ENCODE measurements at places on chromosomes 11 and 22.

GRCh38 chr11:131190446-131190845, 180.0 kb upstream of the NTM start:
- DNase-seq = no peak

- no peak for DNase-seq
Observed at GRCh38 chr11:70315716-70316115, 45.2 kb downstream of the PPFIA1 start.

DNA sequence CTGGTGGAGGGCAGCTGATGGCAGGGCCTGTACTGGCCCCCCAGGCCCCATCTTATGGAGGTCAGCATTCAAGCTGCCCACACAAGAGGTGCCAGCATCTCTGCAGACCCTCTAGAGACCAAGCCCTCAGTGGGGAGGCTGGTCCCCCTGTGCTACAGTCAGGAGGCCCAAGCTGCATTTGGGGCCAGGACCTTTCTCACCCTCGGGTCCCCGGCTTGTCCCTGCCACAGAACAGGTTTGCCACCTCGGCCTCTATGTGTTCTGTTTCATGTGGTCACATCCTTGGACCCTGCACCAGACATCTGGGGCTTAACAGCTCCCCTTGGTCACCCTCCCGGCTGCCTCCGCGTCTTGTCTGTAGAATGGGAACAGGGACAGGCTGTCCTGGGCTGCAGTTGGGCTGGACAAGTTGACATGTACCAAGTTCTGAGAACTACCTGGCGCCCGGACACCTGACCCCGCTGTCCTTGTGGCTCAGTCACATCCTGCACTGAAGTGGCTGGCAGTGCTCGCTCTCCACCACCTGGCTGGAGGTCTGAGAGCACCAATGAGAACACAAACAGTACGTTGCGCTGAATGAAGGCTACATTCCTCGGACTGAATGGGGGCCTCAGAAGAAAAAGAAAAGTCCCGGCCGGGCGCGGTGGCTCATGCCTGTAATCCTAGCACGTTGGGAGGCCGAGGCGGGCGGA, 2.7 kb upstream of the PLXNB2 start:
- DNase-seq = no peak

GRCh38 chr22:28905256-28905832, 22.0 kb downstream of the ZNRF3 start:
- no peak for DNase-seq

- DNase-seq = no peak
Observed at GRCh38 chr11:59247531-59248227, 35.0 kb upstream of the MPEG1 start.

GRCh38 chr11:111456859-111457730, 55.1 kb downstream of the BTG4 start:
- DNase-seq = no peak

GRCh38 chr11:105226766-105227165, 87.2 kb upstream of the CARD18 start:
- no peak for DNase-seq

GRCh38 chr11:114110952-114111947, 51.7 kb downstream of the ZBTB16 start:
- DNase-seq = no peak

DNA sequence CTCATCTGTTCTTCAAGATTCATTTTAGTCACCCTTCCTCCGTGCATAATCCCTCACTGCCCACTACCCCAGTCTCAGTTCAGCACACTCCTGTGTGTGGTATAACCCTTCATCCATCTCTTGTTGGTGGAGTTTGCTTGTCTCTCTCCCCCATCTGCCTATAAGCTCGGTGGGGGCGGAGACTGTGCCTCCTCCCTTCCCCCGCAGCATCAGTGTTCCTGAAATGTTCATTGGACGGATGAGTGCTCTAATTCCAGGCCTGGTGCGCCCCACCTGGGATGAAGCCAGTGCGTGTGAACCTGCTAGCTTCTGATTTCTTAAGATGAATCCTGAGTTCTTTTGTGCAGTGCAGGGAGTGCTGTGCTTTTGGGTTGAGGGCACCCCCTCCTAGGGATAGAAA, 100.0 kb downstream of the GRIK4 start:
- no peak for DNase-seq

DNA sequence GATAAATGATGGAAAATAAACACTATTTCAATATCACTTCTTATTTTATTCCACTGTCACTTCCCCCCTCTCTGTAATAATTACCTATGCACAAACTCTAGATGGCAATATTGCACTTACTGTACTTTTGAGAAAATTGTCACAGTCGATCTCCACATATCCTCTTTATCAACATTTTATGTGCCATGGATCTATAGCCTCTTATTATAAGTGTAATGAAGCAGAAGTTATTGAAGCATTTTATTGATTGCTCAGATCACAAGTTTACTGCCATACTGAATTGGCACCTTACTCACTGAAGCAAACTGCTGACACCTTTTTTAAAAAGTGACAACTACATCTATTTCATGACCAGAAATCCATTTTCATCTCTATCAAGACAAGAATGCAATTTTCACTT, 133.4 kb downstream of the DCDC1 start:
- no peak for DNase-seq

DNA sequence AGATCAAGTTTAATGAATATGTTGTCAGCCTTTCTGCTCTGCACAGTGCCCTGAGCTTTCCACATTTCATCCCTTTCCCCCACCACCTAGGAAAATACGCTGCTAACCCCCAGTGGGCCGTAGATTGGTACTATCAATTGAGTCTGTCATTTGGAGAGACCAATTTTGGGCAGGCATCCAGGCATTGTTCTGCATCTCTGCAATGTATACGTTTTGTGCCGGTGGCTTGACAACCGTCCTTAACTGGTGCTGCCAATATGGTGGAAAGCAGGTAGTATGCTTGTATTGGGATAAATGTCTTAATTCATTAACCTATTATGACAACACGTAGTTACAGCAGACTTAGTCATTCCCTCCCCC, 1.3 kb downstream of the ELMOD1 start:
- DNase-seq = no peak

GRCh38 chr11:14455648-14456430, 43.8 kb downstream of the COPB1 start:
- DNase-seq = no peak

- DNase-seq = peak; percentile 38
Observed at GRCh38 chr11:3836903-3837302, 3.9 kb downstream of the RHOG start.

DNA sequence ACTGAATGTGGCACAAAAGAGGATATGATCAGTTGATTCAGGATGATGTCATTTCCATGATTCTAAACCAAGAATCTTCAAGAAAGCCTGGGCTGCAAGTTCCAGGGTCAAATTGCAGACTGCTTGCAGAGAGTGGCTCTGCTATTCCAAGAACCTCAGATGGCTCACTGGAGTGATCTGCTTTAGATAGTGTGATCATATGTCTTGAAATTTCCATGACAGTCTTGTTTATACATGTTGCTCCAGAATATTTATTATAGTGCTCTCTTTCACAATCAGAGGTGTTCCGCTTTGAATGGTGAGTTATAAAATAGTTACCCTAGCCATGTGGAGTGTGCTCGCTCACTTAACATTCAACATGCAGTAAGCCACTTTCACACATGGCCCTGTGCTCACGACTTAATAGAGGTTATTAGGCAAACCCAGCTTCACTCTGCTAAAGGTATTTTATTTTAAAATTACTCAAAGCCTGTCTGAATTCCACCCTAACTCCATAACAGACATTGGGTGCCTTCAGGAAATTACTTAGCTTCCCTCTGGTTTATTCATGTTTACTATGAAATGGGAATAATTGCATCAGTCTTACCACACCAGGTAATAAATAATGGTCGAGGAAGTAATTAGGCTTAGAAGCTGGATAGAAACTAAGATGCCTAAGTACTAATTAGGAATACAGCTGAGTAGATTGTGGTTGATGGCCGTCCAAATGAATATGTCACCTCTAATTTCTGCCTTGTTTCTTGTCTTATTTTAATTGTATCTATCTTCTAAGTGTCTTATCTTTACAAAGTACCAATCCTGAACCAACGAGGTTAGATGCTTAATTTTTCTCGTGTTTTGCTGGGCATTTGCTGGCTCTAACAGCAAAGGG, 187.9 kb downstream of the ETS1 start:
- no peak for DNase-seq

GRCh38 chr11:122264121-122264520, 148.1 kb upstream of the BLID start:
- DNase-seq = no peak

DNA sequence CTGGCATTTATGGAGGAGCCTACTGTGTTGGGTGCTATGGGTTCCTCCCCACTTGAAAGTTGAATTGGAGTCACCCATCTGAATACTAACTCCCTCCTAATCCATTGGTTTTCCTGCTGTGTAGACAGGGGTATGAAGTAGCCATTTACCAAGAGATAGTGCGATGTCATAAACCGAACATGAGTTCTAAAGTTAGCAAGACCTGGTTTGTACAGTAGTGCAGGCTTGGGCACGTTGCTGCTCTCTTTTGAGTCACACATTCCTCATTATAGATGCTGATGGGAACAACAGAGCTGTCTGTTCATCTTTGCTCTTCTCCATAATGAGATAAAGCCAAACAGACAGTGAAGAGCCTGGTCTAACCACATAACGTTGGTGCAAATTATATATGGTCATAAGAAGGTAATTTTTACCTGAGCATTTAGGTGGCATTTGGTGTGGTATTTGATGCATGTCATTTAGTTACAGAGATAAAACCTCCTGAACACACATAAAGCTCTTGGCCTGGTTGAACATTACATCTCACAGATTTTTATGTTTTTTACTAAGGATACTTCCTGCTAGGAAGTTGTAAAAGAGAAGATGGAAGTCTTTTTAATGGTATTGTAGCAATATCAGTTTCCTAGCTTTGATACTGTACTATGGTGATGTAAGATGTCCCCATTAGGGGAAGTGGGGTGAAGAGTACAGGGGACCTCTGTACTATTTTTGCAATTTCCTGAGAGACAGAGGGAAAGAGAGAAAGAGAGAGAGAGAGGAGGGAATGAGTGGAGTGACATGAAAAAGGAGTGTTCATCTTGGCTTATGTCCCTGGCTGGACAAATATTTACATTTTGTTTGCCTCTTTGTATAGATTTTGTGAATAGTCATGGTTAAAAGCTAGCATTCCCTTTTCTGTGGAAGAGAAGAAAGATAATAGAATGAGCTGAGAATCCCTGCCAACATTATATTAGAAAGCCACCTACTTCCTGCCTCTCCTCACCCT, 27.9 kb downstream of the GRAP2 start:
- no peak for DNase-seq

DNA sequence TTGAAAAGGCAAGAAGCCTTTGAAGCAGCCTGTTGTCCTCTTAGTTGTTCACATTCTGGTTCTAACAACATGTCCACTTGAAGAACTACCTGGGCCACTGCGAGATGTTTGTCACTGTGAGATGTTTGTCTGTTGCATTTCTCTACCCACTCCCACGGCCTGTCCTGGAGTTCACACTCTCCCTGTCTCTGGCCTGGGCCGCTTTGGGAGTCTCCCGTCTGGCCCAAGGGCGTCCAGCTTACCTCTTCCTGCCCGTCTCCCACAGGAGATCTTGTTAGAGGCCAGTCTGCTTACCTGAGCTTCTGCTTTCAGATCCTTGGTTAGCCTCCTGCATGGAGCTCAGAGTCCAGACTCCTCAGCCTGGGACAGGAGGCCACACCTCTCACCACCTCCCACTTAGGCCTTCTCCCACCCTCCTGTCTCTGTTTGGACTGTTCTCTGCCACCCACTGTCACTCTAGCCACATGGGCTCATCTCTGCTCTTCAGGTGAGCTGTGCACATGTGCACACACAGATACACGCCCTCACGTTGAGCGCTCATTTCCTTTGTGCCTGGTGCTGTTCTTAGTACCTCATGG, 66.0 kb downstream of the TBC1D22A start:
- DNase-seq = no peak

DNA sequence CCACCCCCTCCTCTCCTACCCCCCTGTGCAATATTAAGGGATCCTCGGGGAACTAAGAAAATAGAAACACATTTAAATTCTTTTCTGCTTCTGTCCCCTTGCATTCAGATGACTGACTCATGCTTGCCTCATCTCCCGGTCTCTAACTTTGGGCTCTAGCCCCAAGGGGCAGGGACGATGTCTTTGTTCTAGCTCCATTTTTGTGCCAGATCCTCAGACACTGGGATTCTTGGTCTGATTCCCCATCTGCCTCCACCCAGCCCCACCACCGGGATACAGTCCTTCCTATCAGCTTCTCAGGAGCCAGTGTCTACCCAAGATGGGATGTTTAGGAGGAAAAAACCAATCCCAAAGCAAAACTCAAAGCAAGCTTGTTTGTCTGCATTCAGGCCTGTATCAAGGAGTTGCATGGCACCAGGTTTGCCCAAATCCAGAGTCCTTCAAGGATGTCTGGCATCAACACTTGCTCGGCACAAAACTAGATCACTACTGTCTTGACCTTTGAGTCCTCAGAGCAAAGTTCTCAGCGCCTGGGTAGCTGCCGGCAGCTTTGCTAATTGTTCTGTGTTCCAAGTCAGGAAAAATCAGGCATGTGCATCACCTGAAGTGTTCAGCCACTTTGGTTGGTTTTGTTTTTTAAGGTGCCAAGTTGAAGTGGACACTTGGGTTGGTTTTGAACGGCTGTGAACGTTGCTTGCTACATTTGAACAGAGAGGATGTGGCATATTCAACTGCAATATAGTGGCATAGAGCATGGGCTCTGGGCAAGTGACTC, 212.8 kb downstream of the DSCAML1 start:
- no peak for DNase-seq

DNA sequence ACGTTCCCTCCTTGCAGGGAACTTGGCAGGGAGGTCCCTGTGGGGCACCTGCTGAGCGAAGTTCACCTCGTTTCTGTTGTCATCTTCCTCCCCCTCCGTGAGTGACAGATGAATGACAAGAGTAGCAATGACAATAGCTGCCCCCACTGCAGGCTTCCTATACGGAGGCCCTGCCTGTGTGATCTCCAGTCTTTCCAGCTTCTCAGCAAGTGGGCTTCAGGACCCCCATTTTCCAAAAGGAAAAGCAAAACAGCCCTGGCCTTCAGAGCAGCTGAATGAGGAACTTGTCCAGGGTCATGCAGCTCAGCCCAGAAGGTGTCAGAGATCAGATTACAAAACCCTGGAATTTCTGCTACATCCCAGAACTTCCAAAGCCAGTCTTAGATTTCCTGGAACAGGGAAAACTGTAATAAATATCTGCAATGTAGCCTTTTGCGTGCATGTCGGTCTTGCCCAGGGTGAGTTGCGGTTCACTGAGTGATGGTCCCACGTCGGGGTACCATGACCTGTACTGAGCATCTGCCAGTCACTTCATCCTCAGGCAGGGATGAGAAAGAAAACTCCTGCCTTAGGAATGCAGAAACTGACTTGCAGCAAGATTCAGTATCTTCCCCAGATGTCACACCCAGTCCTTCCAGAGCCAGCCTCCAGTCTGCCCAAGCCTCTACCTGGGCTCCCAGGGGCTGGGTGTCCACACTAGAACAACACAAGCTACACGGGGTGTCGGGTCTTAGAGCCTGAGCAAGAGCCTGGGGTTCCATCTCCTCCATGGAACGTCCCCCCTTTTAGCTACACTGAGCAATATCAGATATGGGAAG, 1457.0 kb downstream of the BRD1 start:
- DNase-seq = no peak

DNA sequence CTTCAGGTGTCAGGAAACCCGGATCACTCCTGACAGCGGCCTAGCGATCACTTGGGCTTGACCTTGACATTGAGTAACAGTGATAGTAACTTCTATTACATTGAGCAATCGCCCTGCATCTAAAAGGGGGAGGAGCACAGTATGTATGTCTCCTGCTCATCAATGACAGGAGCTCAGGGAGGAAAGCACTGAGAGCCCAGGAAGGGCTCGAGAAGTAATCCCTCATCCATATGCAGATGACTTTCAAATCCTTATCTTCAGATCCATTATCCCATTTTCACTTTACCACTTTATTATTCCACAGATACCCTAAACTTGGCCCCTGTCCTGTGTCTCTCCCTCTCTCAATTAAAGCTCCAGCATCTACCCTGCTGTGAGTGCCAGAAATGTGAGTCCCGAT, 47.8 kb downstream of the ABTB2 start:
- DNase-seq = no peak

All from activated naive CD4-positive, alpha-beta T cell treated with anti-CD3 and anti-CD28 coated beads, Interleukin-2, amount 50 U/mL, for 16 hours (primary cell).